ENCODE measurements at places on chromosomes 5 and 9.

- DNase-seq: no peak
Observed at GRCh38 chr9:93810028-93810971, 144.9 kb downstream of the BARX1 start.

DNA sequence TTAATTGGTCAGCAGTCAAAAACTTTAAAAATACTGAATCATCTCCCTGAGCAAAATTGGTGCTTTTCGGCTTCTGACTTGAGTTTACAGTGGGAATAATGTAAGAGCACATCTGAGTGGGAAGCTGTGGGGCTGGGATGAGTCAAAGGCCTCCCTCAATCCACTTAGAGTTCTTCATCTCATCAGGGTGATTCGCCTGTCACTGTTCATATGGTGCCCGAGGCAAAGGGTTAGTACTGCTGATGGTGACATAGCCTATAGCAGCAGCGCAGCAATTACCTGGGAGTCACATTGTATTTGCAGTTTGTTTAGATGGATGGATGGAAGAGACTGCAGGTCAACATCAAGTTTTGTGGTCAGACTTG is 113.8 kb upstream of the ZNF608 start:
- DNase-seq: no peak

- no peak for DNase-seq
Observed at GRCh38 chr9:124980431-124980830, 39.5 kb upstream of the GOLGA1 start.

- DNase-seq: peak; percentile 97
Observed at GRCh38 chr5:140700177-140701144, at the start of gene ZMAT2. TSS of gene ZMAT2 (plus strand) at chr5:140700447. CDS start at chr5:140700461, 14 bp downstream.

GRCh38 chr9:36609306-36609705 is 36.6 kb downstream of the MELK start:
- DNase-seq: no peak

- no peak for DNase-seq
Observed at GRCh38 chr5:84017523-84018172, 297.0 kb upstream of the HAPLN1 start.

- DNase-seq: peak; percentile 77
Observed at GRCh38 chr9:91734371-91734981, 215.6 kb downstream of the ROR2 start.

GRCh38 chr9:130658893-130659698 is 5.3 kb upstream of the PRDM12 start:
- no peak for DNase-seq

GRCh38 chr5:6905423-6905822 is 192.2 kb downstream of the TENT4A start:
- DNase-seq: peak; percentile 20

DNA sequence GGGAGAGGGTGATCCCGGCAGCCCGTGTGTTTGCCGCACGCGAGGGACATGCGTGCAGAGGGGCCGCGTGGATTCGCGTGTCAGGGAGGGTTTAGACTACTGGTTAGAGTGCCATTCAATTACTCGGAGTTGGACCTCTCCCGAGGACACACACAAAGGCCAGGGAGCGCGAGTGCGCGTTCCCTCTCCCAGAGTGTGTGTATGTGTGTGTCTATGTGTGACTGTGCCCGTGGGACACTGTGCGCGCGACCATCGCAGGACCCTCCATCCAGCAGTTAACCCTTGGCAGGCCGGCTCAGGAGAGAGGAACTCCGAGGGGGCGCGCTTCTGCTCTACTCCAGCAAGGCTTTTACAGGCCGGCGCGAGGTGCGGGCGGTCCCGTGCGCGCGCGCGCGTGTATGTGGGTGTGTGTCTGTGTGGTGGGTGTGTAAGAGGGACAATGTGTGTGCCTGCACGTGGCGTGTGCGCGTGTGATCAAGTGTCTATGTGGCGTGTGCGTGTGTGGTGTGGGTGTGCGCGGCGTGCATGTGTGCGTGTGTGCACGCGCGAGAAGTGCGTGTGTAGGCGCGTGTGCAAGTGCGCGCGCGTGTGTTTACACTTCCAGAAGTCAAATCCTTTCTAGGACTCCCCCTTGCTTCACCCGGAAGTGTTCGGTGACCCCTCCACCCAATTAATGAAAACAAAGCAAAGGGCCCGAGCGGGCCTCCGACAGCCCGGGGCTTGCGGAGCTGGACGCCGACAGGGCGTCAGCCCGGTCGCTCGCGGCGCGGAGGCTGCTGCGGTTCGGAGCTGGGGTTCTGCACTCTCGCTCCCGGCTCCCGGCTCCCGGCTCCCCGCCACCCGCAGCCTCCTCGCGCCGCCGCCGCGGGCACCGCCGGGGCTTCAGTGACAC is 75.3 kb upstream of the TBCA start:
- DNase-seq: peak; percentile 65

DNA sequence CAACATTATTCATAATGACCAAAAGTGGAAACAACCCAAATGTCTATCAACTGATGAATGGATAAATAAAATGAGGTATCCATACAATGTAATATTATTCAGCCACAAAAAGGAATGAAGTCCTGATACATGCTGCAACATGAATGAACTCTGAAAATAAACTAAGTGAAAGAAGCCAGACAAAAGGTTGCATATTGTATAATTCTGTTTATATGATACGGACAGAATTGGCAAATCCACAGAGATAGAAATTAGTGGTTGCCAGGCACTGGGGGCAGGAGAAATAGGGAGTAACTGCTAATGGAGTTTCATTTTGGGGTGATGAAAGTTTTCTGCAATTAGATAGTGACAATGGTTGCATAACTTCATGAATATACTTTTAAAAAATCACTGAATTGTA is 47.0 kb downstream of the KIF24 start:
- no peak for DNase-seq

DNA sequence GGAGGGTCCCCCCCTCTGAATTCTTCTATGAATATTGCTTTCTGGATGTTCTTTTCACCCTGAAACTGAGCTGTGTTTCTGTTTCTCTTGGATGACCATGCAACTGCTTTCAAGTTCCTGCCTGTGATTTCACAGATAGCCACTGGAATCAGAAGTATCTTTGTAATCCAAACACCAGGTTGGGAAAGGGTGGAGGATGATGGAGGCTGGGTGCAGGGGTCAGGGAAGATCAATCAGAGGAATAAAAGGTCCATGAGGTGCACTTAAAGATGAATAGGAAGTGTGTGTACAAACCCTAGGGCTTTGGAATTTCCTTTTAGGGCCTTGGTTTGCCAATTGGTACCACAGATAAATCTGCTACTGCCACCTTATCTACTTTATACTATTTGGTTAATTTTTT is 68.2 kb upstream of the AGXT2 start:
- DNase-seq: no peak

GRCh38 chr9:89525446-89526374 is 27.8 kb upstream of the SEMA4D start:
- no peak for DNase-seq

GRCh38 chr5:121797681-121798518 is 53.8 kb upstream of the FTMT start:
- DNase-seq: no peak

- DNase-seq: no peak
Observed at GRCh38 chr5:72812488-72812887, 4.0 kb upstream of the TNPO1 start.

DNA sequence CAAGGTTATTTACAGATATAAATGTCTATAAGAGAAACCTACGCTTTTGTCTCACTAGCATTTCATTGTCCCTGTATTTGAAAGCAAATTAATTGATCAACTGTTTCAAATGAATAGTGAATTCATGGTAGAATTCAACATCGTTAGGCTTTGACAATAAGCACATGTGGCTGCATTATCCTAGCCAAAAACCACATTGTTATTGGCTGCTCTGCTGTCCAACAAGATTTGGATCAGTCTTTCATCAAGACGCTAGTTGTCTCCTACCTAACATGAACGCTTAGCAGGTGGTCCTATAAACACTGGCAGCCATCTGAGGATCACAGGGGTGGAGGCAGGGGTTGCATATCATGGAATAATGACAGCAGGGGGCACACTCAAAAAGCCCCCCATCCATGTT is 455.0 kb downstream of the CTNND2 start:
- no peak for DNase-seq

GRCh38 chr5:90113108-90113507 is 296.4 kb downstream of the CETN3 start:
- DNase-seq: no peak

GRCh38 chr5:96627792-96628398 is 34.3 kb upstream of the CAST start:
- DNase-seq: no peak

DNA sequence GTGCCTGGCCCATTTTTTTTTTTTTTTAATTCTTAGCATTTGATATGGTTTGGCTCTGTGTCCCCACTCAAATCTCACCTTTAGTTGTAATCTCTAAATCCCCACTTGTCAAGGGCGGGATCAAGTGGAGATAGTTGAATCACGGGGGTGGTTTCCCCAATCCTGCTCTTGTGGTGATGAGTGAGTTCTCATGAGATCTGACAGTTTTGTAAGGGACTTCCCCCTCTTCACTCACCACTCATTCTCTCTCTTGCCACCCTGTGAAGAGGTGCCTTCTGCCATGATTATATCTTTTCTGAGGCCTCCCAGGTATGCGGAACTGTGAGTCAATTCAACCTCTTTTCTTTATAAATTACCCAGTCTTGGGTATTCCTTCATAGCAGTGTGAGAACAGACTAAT is 27.2 kb downstream of the NDUFAF2 start:
- DNase-seq: no peak

DNA sequence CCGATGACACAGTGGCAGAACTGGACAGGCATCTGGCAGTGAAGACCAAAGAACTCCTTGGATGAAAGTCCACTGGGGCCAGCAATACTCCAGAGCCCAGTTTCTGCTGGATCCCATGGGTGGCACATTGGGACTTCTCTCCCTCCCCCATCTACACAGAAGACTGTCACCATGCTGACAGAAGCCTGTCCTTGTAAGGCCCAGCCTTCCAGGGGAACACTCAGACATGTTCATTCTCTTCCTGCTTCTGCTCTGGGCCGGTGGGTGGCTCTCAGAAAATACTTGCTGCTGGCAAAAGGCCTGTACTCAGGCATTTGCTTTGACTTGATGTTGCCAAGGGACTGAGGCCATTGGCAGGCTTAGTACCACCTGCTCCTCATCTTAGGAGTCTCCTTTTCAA is 48.3 kb upstream of the PTGS1 start:
- no peak for DNase-seq

DNA sequence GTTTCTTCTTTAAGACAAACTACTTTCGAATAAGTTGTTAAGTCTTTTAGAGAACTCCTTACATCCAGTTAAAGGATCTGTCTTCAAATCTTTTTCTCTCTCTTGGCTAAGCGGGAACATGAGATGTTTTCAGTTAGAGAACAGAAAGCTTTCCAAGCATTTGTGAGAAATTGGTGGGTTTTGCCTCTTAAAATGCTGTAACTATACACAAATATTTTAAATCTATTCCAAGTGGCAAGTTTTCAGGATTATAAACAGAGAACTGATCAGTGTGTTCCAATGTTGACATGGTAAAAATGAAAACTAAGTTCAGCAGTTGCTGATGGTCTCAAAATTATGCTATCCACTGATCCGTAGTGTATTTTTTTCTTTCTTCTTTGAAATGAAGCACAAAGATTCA is 100.4 kb downstream of the EBF1 start:
- DNase-seq: no peak

- no peak for DNase-seq
Observed at GRCh38 chr9:111427186-111427585, 57.0 kb downstream of the ECPAS start.

GRCh38 chr5:173868096-173868880 is 19.9 kb upstream of the CPEB4 start:
- DNase-seq: no peak

DNA sequence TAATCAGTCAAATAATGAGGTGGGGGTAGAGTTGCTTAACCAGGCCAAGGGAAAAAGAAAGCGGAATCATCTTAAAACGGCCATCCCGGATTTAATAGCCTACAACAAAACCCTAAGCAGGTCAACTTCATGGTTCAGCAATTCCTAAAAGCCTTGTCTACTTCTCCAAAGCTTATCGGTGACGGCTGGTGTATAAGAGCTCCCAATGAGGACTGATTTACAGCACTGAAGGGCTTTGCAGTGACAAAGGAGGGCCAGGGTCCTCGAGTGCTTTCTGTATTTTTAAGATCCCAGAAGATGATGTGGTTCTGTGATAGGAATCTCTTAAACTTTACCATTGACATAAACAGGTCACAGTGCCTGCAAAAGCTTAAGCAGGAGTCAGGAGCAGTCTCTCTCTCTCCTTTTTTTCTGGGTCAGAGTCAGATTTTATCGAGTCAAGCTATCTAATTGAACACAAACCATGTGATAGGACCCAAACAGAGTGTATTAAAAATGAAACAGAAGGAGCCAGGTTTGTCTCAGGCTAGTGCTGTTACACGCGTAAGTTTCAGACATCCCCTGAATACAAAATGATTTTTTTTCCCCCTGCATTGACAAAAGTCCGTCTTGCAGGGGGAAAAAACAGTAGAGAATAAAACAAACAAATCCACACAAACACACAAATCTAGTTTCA is 663.6 kb upstream of the ZNF608 start:
- DNase-seq: no peak

- no peak for DNase-seq
Observed at GRCh38 chr5:132456296-132456986, 34.1 kb downstream of the IRF1 start.

- DNase-seq: no peak
Observed at GRCh38 chr9:92455217-92455616, 27.1 kb downstream of the ASPN start.

- DNase-seq: no peak
Observed at GRCh38 chr5:179132586-179133355, 72.6 kb downstream of the ZNF354C start.

- no peak for DNase-seq
Observed at GRCh38 chr9:22469928-22470544, 23.4 kb downstream of the DMRTA1 start.

GRCh38 chr5:14757850-14758249 is 93.3 kb downstream of the OTULIN start:
- no peak for DNase-seq

DNA sequence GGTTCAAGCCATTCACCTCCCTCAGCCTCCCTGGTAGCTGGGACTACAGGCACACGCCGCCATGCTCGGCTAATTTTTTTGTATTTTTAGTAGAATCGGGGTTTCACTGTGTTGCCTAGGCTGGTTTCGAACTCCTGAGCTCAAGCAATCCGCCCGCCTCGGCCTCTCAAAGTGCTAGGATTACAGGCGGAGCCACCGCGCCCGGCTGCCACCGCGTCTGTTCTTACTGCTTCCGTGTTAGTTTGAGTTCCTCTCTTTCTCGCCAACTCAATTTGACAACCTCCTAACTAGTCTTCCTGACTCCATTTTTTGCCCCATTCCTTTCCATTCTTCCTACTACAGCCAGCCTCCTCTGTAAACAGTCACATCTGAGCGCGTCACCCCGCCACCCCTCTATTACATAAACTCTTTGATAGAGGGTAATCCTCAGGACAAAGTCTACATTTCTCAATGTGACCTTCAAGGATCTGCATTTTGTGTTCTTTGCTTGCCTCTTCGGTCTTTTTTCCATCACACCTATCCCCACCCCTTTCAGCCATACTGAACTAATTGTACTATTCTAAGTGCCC is 88.6 kb upstream of the IL6ST start:
- no peak for DNase-seq

GRCh38 chr5:110951373-110951791 is 120.1 kb upstream of the TSLP start:
- DNase-seq: no peak
